ENCODE measurements at places on chromosomes 1 and 21.

DNA sequence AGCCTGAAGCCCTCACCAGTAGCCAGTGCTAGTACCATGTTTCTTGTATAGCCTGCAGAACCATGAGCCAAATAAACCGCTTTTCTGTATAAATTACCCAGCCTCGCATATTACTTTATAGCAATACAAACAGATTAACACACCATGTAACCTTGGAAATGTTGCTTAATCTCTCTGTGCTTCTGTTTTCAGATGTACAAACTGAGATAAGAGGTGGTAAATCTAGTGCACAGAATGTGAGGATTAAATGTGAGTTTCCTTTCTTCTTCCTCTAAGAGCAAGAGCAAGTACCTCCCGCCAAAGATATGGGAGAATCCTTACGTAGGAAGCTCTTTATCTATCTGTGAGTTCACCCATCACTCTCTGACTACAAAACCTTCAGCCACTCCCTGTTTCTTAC lies 128.4 kb downstream of the HIVEP3 start:
- DNase-seq: no peak

GRCh38 chr1:70333245-70333644 lies 21.3 kb downstream of the ANKRD13C start:
- no peak for DNase-seq

DNA sequence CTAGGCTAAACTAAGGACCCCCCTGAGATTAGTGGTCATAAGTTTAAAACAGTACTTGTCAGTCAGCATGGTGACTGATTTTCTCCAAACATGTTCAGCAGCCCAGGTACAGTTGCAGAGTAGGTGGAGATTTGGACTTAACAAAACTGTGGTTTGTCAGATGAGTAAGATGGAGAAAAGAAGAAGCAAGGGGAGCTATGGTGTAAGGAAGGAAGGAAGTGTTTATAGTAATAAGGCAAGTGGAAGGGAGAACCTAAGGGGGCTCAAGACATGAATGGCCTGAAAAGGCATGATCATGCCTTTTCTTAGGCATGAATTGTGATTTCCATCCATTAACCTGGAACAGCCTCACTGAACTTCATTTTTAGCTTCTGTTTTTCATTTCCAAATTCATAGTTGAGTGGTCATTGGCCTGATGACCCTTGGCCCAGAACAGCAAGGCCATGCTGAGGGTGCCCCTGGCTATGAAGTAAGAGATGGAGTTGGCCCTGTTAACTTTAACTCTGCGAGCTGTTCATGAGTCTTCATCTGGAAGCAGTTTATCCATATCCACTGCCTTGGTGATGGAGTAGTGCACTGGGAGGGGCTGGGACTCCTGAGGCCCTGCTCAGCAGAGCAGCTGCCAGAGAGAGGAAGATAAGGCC lies 60.7 kb downstream of the LRRC8D start:
- DNase-seq: no peak

- DNase-seq: no peak
These were observed 324.8 kb downstream of the VAV3 start for GRCh38 chr1:107640207-107640606.

GRCh38 chr1:206075786-206076755 lies 23.1 kb downstream of the RHEX start:
- no peak for DNase-seq

- no peak for DNase-seq
These were observed 22.0 kb downstream of the COL6A1 start for GRCh38 chr21:46003575-46004007.

- DNase-seq: no peak
These were observed 21.9 kb upstream of the PADI6 start for GRCh38 chr1:17350083-17350482.
